Left lung (tissue), 14 donors: ENCODE measurements at places on chromosomes 2 and 18.

DNA sequence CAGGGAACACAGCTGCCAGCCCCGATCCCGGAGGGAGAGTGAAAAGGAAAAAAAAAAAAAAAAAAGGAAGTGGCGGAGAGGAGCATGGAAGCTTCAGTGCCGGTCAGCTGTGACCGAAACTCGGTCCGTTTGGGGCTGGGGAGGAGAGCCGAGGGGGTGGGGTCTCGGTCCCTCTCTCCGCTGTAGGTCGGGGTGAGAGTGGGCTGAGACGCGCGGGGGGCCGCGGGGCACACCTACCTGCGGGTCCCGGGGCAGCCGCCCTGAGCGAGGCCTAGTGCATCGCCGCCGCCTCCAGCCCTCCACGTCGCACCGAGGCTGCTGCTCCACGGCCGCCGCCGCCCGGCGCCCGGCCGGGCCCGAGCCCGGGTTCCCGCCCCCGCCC is 536 bp downstream of the VPS54 start:
- H3K4me3 ChIP-seq, result peak overlapping the region; percentile 58
- H3K36me3 ChIP-seq, result no peaks in the 10 kb centered on the region
- H3K4me1 ChIP-seq, result peaks cover 53% of the 10 kb centered on the region
- peak; percentile 57 for DNase-seq
- H3K27ac ChIP-seq, result peak overlapping the region; percentile 98

DNA sequence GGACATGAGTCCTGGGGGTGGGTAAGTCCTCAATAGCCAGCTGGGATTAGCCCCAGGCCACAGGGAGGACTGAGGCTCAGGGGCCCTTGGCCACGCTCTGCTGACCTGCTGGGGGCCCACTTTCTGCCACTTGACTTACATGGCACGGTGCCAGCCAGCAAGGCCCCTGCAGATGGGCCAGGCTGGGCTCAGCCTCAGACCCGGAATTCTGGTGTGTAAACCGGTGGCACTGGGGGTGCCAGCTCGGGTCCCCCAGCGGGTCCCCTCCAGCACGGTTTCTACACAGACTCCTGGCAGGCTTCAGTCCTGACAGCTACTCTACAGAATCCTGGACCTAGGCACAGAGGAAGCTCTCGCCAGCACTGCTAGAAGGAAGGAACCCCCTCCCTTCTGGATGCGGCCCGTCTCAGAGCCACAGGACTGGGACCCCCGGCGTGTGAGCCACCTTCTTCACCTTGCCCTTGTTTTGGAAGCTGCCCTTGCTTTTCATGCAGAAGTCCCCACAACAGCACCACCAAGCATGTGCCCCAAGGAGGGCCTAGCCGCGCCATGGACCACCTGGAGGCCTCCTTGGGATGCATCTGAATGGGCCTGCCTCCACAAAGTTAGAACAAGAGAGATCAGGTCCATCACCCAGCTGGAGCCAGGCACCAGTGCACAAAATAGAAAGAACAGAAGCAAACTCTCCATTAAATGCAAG is 8.0 kb downstream of the HDAC4 start:
- H3K36me3 ChIP-seq, result no peaks in the 10 kb centered on the region
- no peak overlapping the region for H3K4me3 ChIP-seq

- no peak for DNase-seq
- no peak overlapping the region for H3K4me3 ChIP-seq
- H3K4me1 ChIP-seq, result no peaks in the 10 kb centered on the region
- H3K27ac ChIP-seq, result no peak overlapping the region
- no peaks in the 10 kb centered on the region for H3K36me3 ChIP-seq
Observed at GRCh38 chr2:148796735-148797512, 78.1 kb upstream of the KIF5C start.

- no peak for DNase-seq
- H3K4me1 ChIP-seq, result no peaks in the 10 kb centered on the region
- H3K36me3 ChIP-seq, result no peaks in the 10 kb centered on the region
- H3K4me3 ChIP-seq, result no peak overlapping the region
- H3K27me3 ChIP-seq, result no peaks in the 10 kb centered on the region
Observed at GRCh38 chr2:8392098-8392866, 289.6 kb upstream of the ID2 start.

DNA sequence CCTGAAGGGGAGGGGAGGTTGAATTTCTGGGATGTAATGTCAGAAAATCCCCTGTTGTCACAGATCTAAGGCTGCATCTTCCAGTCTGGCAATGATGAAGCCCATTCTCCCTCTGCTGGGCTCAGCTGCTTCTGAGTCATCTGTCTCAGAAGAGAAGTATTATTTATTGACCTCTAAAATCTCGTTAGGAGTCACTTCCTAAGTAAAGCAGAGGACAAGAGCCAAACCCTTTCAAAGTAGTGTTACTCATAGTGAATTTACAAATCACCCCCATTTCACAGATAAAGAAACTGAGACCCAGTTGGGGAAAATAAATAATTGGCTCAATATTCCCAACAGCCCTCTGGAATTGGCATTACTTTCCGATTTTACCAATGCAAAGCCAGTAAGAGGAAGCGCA is 167.3 kb upstream of the SKOR2 start:
- no peak overlapping the region for H3K27ac ChIP-seq
- no peak for DNase-seq
- H3K4me1 ChIP-seq, result no peaks in the 10 kb centered on the region
- H3K27me3 ChIP-seq, result no peaks in the 10 kb centered on the region
- no peaks in the 10 kb centered on the region for H3K36me3 ChIP-seq

DNA sequence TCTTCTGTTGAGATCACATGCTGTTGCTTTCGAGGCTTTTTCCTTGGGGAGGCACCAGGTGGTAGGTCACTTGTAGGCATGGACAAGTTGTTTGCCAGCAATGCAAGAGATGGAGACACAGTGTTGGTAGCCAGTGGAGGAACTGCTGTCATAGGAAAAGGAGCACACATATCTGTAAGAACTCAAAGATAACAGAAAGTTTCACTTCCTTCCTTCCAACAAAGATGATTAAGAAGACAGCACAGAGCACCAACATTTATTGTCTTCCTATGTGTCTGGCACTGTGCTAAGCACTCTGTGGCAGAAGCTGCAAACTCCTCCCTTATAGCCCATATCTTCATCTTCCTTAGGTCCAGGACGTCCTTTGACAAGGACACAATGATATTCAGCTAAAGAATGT is 64.5 kb upstream of the AMMECR1L start:
- no peaks in the 10 kb centered on the region for H3K4me1 ChIP-seq
- no peak for DNase-seq
- peaks cover 79% of the 10 kb centered on the region for H3K36me3 ChIP-seq

- H3K27ac ChIP-seq, result no peak overlapping the region
- DNase-seq, result no peak
- no peaks in the 10 kb centered on the region for H3K36me3 ChIP-seq
- no peaks in the 10 kb centered on the region for H3K4me1 ChIP-seq
- no peak overlapping the region for H3K4me3 ChIP-seq
Observed at GRCh38 chr2:196409376-196409775, 230.1 kb upstream of the CCDC150 start.

GRCh38 chr2:178177066-178177679 is 17.1 kb upstream of the OSBPL6 start:
- DNase-seq, result no peak
- no peak overlapping the region for H3K27ac ChIP-seq
- no peak overlapping the region for H3K4me3 ChIP-seq

GRCh38 chr2:240355962-240356361 is 79.5 kb upstream of the GPC1 start:
- H3K27me3 ChIP-seq, result no peaks in the 10 kb centered on the region
- no peaks in the 10 kb centered on the region for H3K4me1 ChIP-seq
- H3K27ac ChIP-seq, result no peak overlapping the region
- peak; percentile 74 for DNase-seq
- H3K4me3 ChIP-seq, result no peak overlapping the region
- H3K36me3 ChIP-seq, result no peaks in the 10 kb centered on the region
